Right forelimb (tissue), 1 donor: ENCODE measurements at places on chromosomes 7 and 10.

- DNase-seq = no peak
These were observed 123.1 kb upstream of the CCDC6 start for GRCh38 chr10:60029475-60029874.

GRCh38 chr10:131162211-131162610 lies 149.3 kb downstream of the TCERG1L start:
- no peak for DNase-seq

- DNase-seq = no peak
These were observed 121.6 kb downstream of the REEP3 start for GRCh38 chr10:63642808-63643207.

DNA sequence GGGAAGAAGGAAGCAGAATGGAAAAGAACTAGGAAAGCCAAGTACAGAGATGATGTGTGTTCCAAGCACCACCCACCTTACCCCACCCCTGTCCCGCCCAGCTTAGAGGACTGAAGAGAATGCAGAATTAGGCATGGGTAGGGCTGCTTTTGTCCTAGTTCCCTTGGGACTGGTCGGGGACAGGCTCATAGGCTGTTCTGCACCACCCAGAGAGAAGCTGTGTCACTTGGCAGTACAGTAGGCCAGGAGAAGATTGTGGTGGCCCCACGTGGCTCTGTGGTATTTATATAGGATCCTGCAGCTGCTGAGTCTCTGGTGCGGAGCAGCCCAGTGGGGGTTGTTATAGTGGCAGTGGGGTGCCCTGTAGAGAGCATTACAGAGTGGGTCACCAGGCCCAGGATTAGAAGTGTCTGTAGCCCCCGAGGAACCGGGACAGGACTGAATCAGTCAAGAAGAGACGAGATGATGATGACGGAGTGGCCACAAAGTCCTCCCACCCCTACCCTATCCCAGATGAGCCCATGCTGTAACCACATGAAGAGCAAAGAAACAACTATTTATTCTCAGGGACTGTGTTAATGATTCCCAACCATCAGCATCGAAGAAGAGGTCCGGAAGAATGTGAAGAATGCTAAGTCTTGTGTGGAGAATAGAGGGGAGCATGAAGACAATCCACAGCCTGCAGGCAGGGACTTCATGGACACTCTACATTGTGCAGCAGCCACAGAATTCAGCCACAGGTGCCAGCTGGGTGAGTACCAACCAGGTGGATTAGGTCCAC lies 88.9 kb downstream of the C1GALT1 start:
- DNase-seq = no peak

- no peak for DNase-seq
These were observed 55.3 kb upstream of the NCAPG2 start for GRCh38 chr7:158759749-158760444.

DNA sequence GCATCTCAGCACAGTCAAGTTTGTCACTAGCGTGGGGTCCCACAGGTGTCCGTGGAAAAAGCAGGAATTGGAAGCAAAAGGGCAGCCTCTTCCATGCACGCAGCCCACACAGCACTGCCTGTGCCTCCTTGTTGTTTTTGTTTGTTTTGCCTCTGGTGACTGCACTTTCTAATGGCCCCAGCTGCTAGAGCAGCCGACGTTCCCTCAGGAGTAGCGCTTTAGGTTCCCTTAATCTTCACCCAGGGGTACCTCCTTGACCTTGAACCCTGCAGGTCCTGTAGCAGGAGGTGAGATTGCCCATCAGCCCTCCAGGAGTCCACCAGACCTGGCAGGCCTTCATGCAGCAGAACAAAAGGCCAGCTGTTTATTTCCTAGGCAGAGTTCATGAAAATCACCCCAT lies 210.1 kb downstream of the CACNB2 start:
- no peak for DNase-seq

GRCh38 chr7:80581486-80582260 lies 56.8 kb upstream of the CD36 start:
- DNase-seq = no peak

DNA sequence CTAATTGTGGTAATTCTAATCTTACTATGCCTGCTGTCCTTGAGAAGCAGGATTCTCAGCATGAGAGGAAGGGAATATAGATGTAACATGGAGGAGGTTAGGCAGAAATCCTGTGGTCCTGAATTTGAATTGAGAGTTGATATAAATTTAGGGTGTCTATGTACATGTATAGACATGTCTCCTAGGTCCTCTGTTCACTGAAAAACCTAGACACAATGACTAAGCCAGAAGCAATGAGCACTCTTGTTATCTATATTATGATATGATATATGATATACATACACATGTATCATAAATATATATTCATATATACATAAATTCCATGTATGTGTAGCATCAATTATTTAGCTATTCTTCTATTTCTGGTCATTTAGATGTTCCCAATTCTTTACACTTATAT lies 173.3 kb upstream of the MKLN1 start:
- DNase-seq = no peak

- no peak for DNase-seq
These were observed 37.1 kb downstream of the STARD3NL start for GRCh38 chr7:38215115-38215514.

DNA sequence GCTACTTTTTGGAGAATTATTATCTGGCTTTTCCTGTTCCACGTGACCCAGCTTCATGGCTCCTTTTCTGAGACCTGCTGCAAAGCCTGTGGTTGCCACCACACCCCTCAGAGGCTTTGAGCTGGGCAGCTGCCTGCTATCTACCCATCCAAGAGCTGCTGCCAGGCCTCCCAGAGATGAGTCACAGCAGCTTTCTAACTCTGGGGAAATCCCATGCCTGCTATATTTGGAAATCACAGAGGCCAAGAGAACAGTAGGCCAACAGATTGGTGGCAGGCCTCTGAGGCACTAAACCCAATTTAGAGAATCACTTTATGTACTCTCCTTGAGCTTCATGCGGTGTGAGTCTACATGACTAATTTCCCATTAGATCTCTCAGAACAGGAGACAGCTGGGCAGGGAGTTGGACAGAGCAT lies 35.2 kb downstream of the SGCE start:
- peak; percentile 67 for DNase-seq

GRCh38 chr7:6157685-6158423 lies 114.6 kb downstream of the CYTH3 start:
- DNase-seq = no peak

- no peak for DNase-seq
These were observed 531.1 kb upstream of the STEAP1 start for GRCh38 chr7:89623018-89623672.

DNA sequence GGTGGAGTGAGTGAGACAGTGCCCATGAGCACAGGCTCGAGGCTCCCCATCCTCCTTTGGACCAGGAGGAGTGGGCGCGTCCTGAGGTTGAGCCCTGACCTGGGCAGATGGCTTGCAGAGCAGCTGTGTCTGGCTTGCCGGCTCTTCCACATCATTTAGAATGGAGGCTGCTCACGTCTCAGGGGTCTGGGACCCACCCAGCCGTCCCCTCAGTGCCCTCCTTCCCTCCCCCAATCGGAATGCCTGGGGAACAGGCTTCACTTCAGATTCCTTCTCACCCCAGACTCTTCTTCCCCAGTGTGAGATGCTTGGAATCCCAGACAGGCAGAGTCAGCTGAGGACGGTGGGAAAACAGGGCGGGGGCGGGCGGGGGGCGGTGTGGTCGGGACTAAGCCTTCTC lies 968.6 kb upstream of the ZNF722 start:
- DNase-seq = no peak

DNA sequence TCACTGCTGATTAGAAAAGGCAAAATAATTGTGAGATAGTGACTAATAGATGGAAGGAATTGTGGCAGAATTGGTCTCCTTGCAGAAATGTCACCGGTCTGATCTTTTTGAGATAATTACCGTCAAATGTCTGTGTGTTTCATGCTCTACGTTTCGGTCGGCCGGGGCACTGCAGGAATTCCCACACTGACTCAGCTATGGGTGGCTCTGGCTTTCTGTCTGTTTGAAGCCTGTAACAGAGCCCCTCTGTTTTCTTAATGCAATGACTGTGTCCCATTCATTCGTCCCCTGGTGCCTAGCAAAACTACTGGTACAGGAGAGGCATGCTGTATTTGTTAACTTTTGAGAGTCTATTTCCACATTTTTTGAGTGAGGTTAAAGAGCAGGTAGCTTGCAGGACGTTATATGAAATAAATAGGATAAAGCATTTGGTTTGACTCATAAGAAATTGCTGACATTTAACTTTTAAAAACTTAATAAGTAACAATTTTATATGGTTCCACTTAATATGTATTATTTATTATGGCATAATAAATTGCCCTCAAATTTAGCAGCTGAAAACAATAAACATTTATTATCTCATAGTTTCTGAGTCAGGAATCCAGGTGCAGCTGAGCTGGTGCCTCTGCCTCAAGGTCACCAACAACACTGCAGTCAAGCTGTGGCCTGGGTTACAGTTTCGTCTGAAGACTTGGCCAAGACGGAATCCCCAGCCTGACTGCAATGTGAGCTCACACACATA lies 53.3 kb upstream of the CTBP2 start:
- no peak for DNase-seq

DNA sequence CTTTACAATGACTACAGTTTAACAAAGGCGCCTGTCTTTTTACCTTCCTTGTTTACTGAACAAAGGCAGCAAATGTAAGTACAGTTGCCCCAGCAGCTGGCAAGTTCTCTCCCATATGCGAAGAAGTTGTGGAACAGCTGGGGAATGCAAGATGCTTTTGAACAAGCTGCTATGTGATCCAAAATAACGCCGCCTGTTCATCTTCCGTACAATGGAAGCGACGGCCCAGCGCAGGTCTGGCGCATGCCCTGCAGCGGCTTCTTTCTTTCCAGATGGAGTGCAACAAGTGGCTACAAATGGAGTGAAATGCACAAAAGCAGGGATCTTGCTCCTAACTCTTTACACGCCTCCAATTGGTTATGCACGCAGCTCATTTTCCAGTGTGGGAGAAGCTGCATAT lies 97.0 kb upstream of the SVIL start:
- DNase-seq = peak; percentile 72

GRCh38 chr10:98249134-98249533 lies 18.9 kb downstream of the LOXL4 start:
- peak; percentile 32 for DNase-seq
